ENCODE measurements at places on chromosomes 11 and 22. TPM values are rescaled to one million over a fixed set of nuclear protein-coding genes. Genes with fewer than 3 reads are reported as not detected.

Gene MPZL2
- 48.2 TPM for total RNA-seq

Gene FAM111B
- under 0.01 TPM for total RNA-seq

Gene TNKS1BP1
- total RNA-seq, result 231 TPM

Gene ZDHHC8
- 3.4 TPM for total RNA-seq

Gene CD248
- total RNA-seq, result 0.68 TPM

Gene SMTNL1
- not detected for total RNA-seq

Gene ZNF280B
- 0.64 TPM for total RNA-seq

Gene CARNS1
- total RNA-seq, result under 0.01 TPM

Gene IGSF22
- 0.28 TPM for total RNA-seq

Gene ELMOD1
- 0.34 TPM for total RNA-seq

Gene GNAZ
- not detected for total RNA-seq

Gene LRRC32
- 0.07 TPM for total RNA-seq

Gene FOLH1
- 0.34 TPM for total RNA-seq

Gene SEPTIN3
- not detected for total RNA-seq

Gene BRD1
- 51.2 TPM for total RNA-seq

Gene APOL4
- total RNA-seq, result 1.3 TPM

Gene TRIM49
- total RNA-seq, result not detected

Gene TTC36
- total RNA-seq, result 1.3 TPM

Gene HSCB
- 10.5 TPM for total RNA-seq

Gene RAPSN
- 0.34 TPM for total RNA-seq

Gene USP2
- 1.4 TPM for total RNA-seq

Gene CCDC89
- 0.14 TPM for total RNA-seq

Gene NCAM1
- total RNA-seq, result 0.34 TPM

Gene MISFA
- total RNA-seq, result not detected

Gene OR52B4
- total RNA-seq, result not detected

Gene SLC37A2
- total RNA-seq, result 26.7 TPM

Gene SPI1
- not detected for total RNA-seq

Gene IGSF9B
- total RNA-seq, result 0.34 TPM

Gene SLC5A4
- not detected for total RNA-seq

Gene DDI1
- total RNA-seq, result not detected

Gene SMC1B
- not detected for total RNA-seq

Gene PCNX3
- total RNA-seq, result 38.1 TPM

Gene GGTLC3
- not detected for total RNA-seq

Gene JAM3
- under 0.01 TPM for total RNA-seq

Gene SYNGR1
- total RNA-seq, result 0.34 TPM

Gene TIMP3
- total RNA-seq, result 23.9 TPM

Gene MS4A14
- not detected for total RNA-seq

Gene HOATZ
- not detected for total RNA-seq

Gene CD82
- 212 TPM for total RNA-seq

Gene MS4A6E
- total RNA-seq, result not detected

Gene ZMAT5
- total RNA-seq, result 12.8 TPM

Gene ELF5
- total RNA-seq, result under 0.01 TPM

Gene COMMD9
- total RNA-seq, result 8.5 TPM

Gene MS4A4E
- total RNA-seq, result not detected

Gene KCTD17
- 11.0 TPM for total RNA-seq

Gene MS4A4A
- not detected for total RNA-seq

Gene RRP7A
- total RNA-seq, result 29.5 TPM

Gene SLC5A1
- total RNA-seq, result 1.4 TPM

Gene NPAS4
- not detected for total RNA-seq

Gene CHADL
- 1.4 TPM for total RNA-seq

Gene OSM
- total RNA-seq, result not detected
